ENCODE measurements at places on chromosomes 1 and 21.

DNA sequence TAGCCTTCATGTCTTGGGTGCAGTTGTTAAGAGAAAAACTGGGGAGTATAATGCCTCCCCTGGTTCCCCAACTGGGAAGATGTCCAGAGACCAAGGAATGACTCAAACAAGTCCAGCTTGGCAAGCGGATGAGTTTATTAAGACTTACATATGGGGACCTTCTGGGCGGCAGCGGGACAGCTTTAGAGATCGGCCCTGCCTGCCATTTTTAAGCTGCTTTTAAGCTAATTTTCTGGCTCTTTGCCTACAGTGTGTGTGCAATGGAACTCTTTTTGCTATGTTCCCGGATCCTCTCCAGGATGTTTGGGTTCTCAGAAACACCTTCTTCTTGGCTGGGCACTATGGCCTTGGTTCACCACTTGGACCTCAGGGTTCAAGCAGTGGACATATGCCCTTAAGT lies 99.5 kb downstream of the RYR2 start:
- no peak for DNase-seq

DNA sequence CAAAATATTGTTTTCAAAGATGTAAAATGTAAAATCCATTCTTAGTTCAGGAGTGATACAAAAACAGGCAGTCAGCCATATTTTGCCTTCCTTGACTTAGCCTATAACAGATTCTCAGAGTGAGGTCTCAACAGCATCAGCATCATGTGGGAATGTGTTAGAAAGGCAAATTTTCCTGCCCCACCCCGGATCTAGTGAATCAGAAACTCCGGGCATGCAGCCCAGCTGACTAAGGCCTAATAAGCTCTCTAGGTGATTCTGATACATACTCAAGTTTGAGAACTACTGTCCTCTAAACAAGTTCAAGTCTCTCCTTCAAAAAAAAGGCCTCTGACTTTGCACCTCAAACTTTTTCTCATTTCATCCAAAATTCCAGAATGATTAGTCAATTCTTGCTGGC lies 46.9 kb upstream of the PRRC2C start:
- DNase-seq: no peak

GRCh38 chr1:189500778-189501177 lies 976.9 kb downstream of the BRINP3 start:
- no peak for DNase-seq

DNA sequence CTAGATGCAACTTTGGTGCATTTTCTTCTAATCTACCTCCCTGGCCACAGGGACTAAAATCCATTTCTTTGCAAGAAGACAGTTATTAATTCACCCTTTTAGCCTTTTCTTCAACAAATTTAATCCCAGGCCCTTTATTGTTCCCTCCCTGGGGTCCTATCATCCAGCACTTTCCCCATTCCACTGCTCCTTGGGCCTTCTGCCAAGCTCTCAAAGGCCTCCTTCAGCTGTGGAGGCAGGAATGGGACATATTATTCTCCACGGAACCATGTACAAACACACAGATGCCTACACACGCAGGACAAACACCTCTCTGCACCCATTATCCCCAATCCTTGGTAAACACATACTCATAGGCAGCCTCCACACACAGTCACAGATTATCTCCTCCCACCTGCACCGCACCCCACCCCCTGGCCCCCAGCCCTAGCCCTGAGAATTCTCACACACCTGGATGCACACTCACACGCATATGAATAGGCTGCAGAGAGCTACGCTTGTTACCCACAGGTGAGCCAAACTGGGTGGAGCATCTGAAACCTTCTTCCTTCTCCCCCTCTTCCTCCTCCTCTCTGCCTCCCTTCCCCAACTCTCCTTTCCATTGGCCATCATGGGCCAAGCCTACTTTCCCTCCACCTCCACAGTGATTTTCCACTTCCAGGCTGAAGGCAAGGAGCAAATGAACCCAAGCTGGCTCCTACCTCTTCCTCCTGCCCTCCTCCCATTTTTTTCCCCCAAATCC lies 11.7 kb downstream of the TAGLN2 start:
- DNase-seq: no peak

DNA sequence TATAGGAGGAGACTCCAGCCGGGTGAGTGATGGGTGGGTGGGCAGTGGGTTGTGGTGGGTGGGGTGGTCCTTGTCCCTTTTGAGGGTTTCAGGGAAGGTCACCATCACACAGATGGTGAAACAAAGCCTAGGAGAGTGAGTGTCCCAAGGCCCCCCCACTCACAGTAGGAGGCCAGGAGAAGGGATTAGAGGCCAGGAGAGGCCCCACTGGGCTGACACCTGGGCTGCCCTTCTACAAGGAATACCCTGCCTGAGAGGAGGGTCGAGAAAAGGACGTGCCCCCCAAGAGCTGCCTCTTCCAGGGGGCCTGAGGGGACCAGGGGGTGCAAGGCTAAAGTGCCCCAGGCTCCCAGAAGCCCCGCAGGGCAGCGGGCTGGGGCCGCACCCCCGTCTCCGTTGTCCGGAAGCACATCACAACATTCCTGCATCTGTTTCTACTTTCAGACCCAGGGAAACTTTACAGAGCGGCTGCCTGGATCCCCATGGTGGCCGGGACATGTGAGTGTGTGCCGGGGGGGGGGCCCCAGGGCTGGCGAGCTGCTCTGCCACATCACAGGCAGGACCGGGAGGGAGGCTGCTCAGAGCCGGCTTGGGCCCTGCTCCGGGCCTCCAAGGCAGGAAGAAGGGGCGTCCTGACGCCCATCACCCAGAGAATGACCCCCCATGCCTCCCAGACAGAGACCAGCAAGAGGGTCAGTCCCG lies 68.2 kb downstream of the ARHGEF16 start:
- no peak for DNase-seq

DNA sequence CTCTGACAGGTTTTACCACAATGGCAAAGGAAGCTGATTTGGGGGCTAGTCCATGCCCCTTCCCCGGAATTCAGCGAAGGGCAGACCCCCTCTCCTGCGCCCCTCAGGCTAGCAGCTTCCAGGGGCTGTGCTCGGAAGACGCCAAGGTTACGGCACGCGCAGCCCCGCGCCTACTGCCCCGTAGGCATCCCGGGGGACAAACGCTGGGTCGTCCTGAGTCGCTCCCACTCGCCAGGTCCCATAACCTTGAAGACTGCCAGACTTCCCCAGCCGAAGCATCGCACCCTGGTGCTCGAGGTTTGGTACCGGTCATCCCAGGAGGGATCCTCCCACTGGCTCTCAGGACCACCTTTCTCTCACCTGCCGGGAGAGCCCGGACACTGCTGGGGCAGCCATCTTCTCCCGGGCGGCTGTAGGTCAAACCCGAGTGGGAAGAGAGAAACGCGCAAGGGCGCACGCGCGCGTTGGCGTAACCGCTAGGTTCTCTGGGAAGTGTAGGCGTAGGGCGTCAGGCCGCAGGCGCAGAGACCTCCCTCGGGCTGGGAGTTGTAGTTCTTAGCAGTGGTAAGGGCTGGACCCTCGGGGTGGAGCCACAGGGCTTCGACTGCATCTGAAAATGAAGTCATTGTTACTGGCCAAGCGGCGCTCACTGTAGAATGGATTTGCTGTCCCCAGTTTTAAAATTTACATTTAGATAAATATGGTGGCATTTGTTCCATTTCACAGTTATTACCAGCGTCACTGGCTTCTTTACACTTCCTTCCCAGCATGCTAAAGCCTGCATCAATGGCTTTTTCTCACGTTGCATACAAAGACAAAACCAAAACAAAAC lies at the start of gene ATP5PO:
Gene ATP5PO (minus strand): TSS at position 437 of the 832 bp plus-strand sequence. CDS start 41 bp downstream, at position 396.
- peak; percentile 99 for DNase-seq

Measured in HEK293T (cell line).